Fibroblast of lung (primary cell): ENCODE measurements at places on chromosomes 11 and 22. TPM values are rescaled to one million over a fixed set of nuclear protein-coding genes. Genes with fewer than 3 reads are reported as not detected.

Gene HTR3A
- not detected in 2 replicates for total RNA-seq

Gene MOGAT2
- not detected in 2 replicates for total RNA-seq

Gene TRIM29
- total RNA-seq, result not detected in 2 replicates

Gene SLC6A5
- not detected in 2 replicates for total RNA-seq

GRCh38 chr11:34451053-34451452 is 12.3 kb downstream of the CAT start:
- no peak overlapping the region for H3K4me3 ChIP-seq
- peaks cover 4% of the 10 kb centered on the region for H3K36me3 ChIP-seq
- no peaks in the 10 kb centered on the region for H3K4me1 ChIP-seq
- no peaks in the 10 kb centered on the region for H3K27me3 ChIP-seq

GRCh38 chr11:113629562-113629961 is 76.5 kb downstream of the TMPRSS5 start:
- H3K4me3 ChIP-seq, result no peak overlapping the region
- H3K27ac ChIP-seq, result no peak overlapping the region
- H3K27me3 ChIP-seq, result no peaks in the 10 kb centered on the region
- no peaks in the 10 kb centered on the region for H3K36me3 ChIP-seq
- no peak for DNase-seq
- no peaks in the 10 kb centered on the region for H3K4me1 ChIP-seq

GRCh38 chr11:35923452-35923851 is 20.4 kb upstream of the LDLRAD3 start:
- H3K27ac ChIP-seq, result no peak overlapping the region
- no peaks in the 10 kb centered on the region for H3K4me1 ChIP-seq
- no peaks in the 10 kb centered on the region for H3K36me3 ChIP-seq
- H3K27me3 ChIP-seq, result no peaks in the 10 kb centered on the region
- DNase-seq, result no peak

DNA sequence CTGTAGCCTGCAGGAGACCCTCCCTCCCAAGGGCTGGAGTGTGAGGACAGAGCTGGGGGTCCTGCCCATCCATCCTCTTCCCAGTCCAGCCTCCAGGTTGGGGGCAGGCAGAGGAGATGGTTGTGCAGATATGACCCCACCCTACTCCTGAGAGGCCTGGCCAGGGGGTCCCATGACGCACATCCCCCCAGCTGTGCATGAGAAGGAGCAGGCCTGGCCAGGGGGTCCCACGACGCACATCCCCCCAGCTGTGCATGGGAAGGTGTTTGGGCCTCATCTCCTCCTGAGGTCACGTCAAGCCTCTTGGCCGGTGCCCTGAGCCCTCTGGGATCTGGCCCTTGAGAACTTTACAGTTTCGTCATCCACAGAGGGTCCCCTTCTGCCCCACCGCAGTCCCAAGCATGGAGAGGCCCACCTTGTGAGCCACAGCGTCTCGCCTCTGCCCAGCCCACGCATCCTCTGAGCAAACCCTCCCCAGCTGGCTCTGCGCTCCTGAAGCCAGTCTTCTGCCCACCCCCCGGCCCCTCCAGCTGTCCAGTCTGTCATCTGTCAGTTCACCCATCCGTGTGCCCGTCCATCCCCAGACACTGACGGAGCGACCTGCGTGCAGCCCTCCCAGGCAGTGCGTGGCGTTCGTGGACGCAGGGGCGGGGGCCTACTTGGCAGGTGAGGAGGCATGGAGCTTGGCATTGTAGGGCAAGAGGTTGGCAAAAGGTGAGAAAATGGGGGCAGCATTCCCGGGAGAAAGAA is 2.3 kb downstream of the ANO9 start:
- H3K27me3 ChIP-seq, result peaks cover 2% of the 10 kb centered on the region
- no peak overlapping the region for H3K27ac ChIP-seq
- peaks cover 2% of the 10 kb centered on the region for H3K4me1 ChIP-seq
- H3K4me3 ChIP-seq, result no peak overlapping the region
- DNase-seq, result no peak
